ENCODE measurements at places on chromosomes 1 and 21.
A peak's percentile ranks its signal among the peaks of the same experiment; 100 is the strongest.

- peak; percentile 11 for DNase-seq
Observed at GRCh38 chr1:59699227-59699847, 115.4 kb upstream of the HOOK1 start.

DNA sequence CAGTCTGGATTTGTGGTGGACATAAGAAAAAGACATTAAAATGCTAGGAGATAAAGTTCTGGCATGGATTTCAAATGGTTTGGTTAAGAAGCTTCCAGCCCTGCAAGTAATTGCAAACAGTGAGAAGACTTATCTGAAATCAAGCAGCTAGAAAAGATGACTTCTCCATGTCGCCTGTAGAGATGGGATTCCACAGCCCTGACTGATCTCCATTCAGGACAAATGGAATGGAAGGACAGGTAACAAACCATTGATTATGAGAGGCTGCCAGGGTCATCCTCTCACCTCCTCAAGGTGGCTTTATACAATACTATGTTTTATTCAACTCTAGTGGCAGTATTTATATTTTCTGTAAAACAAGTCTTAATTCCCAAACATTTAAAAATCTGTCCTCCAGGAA is 237.9 kb downstream of the HLX start:
- no peak for DNase-seq

DNA sequence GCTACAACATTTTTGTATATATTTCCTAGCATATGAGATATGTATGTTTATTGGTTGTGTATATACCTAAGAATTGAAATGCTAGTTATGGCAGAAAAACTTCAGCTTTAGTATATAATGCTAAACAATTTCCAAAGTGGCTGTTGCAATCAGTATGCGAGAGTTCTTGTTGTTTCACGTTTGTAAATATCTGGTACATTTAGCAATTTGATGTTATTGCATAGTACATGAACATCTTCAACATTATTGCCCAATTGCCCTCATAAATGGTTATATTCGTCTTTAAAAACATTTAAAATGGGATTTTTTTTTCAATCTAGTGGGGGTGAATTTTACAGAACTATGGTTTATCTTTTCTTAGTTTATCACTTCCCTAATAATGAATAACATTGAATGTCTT is 86.2 kb upstream of the HP1BP3 start:
- DNase-seq: no peak

DNA sequence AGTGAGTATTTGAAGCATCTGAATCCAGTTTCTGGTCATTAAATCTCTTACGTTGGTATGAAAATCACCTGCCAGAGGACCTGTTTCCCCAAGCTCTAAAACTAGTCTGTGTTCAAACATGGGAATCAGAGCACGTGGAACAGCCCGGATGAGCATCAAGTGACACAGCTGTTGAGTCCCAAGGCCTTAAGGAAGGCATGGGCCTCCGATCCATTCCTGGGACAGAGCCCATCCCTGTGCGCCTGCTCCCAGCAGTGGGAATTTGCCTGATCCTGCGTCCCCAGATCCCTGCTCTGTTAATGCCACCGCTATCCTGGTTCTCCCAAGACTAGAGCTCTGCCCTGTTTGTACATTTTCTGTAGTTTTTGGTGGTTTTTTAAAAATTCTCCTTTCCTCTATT is 68.4 kb upstream of the FBXO28 start:
- DNase-seq: no peak

DNA sequence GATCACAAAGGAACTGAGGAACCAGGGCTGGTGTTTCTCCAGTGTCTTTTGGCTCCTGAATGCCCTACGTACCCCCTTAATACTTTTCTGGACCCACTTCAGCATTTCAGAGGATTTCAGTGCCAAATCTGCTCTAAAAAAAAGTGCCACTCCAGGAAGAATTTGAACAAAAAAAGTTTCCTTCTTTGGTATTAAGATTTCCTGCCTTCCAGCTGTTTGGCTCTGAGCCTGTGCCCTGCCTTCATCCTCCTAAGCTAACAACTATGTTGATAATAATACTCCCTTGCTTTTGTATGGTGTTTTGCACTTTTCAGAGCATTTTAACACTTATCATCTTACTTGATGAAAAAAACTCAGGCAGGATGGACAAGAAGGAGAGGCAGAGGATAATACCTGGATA is 11.0 kb upstream of the RIMS3 start:
- no peak for DNase-seq

DNA sequence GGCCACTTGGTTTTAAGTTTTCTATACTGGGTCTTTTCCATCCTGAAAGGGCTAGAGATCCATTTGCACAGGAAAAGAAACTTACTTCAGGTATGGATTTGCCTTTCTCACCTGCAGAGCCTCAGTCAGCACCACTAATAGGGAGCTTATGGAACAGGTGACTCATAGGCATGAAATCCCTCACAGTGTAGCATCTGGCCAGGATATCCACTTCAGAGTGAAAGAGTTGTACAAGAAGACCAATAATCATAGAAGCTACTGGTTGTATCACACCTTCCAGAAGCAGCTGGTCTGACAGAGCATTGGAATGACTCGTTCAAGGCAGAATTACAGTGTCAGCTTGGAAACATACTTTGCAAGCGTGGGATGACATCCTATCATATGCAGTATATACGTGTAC is 26.3 kb upstream of the SYT14 start:
- DNase-seq: no peak

DNA sequence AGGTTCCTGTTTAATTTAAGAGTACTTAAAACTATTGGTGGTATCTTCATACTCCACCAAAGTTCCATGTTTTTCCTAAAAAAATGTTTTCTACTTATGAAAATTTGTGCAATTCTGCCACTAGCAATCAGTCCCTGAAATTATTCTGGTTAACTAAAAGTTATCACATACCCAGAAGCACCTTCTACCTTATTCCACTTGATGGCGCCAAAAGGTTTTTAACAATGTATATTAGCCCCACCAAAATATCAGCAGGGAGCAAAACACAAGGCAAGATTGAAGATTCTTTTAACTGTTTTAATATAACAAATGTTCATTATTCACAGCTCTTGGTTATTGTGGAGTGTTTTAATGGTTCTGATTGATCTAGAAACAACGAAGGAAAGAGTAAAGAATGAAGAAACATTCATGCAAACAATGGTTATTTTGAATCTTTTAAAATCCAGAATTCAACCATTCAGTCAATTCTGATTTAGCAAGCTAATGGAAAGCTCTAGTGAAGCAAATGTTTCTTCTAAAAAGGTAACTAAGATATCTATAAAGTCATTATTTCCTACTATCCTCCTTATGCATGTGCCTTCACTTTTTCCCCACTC is 67.2 kb downstream of the TTLL7 start:
- DNase-seq: no peak

DNA sequence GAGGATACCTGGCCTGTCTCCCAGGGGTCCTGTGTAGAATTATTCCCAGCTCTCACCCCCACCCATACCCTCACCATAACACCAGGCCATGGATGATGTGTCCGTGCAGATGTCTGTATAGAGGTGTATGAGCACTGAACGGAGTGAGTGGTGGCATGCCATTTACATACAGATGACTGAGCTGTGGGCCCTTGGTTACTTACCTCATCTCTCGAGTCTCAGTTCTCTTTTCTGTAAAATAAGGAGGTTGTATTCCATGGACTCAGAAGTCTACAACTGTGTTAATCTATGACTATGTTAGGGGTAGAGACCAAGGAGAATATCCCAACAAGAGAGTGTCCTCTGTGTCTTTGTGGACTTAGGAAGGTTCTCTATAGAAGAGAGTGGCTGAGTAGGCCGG is 65.6 kb upstream of the CD1D start:
- no peak for DNase-seq

GRCh38 chr1:154837672-154838171 is 32.4 kb downstream of the KCNN3 start:
- no peak for DNase-seq

DNA sequence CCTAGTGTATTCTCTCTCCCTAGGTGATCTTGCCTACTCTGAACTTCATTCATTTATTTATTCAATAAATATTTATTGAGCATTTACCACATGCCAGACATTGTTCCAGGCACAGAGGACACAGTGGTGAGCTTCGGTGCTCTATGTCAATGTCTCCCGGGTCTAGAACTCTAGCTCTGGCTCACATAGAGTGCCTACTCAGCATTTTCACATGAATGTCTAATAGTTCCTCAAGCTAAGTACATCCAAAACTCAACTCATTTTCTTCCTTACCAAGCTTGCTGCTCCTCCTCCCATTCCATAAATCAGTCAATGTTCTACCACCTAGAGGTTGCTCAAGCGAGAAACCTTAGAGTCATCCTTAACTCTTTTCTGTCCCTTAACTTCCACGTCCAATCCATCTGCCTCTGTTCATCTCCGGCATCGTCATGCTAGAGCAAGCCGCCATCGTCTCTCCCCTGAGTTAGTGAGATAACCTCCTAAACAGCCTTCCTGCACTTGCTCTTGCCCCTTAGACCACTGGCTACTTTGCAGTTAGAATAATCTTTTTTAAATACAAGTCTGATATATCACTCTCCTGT is 67.5 kb downstream of the TMEM53 start:
- no peak for DNase-seq

- DNase-seq: no peak
Observed at GRCh38 chr1:59427155-59427554, 130.3 kb downstream of the FGGY start.

GRCh38 chr1:202113690-202114300 is 8.9 kb upstream of the GPR37L1 start:
- DNase-seq: no peak

- DNase-seq: peak; percentile 95
Observed at GRCh38 chr1:151710187-151710840, 6.3 kb downstream of the CELF3 start.

DNA sequence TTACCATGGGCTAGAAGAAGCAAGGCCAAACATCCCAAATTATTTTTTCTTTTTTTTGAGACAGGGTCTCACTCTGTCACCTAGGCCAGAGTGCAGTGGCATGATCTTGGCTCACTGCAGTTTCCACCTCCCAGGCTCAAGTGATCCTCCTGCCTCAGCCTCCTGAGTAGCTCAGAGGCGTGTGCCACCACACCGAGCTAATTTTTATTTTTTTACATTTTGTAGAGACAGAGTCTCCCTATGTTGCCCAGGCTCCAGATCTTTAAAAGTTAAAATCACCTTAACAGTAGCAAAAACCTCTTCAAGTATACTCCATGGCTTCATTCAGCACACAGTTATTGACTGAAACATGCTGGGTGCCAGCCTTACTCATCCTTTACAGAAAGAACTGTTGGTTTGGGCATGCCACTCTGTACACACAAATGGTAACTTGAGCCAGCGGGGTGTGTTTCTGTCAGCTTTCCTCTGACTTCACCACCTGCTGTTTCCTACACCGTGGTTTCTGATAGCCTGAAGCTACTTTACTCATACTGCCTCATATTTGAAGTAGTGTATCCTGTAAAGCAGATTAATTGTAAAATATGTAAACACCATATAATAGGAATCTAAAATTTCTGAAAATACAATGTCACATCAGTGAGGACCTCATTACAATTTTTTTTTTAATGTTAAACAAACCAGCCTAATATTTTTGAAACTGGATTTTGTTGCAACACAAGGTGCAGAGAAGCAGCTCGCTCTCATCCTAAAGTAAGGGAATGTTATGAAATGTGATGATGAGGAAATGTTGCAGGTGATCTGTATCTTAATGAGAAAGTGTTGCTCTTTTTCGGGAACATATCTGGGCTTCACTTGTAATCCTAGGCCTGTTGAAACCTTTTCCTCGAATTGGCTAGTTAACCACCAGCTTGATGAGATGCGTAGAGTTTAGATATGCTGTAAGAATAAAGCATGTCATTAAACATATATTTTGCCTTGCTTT is 113.9 kb downstream of the ATP5PO start:
- no peak for DNase-seq

- DNase-seq: no peak
Observed at GRCh38 chr1:33849211-33849610, 14.7 kb upstream of the HMGB4 start.

- no peak for DNase-seq
Observed at GRCh38 chr1:29390491-29391361, 154.4 kb downstream of the PTPRU start.

DNA sequence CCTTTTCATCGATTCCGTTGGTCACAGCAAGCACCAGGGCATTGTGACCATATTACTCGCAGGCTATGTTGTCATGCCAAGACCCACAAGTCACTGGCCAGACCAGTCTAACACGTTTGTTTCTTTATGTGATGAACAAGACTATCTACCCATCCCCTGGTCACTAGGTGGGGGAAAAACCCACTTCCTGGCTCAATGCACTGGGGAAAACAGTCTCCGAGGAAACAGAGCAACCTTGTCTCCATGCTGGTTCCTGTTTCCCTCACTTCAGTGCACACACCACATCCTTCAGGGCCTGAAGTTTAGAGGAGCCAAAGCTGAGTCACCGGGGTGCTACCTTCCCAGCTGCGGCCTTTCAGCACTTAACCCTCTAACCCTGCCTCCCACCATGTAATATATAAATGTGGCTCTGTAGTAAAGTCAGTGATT is 20.9 kb downstream of the ERICH3 start:
- DNase-seq: no peak

- no peak for DNase-seq
Observed at GRCh38 chr1:82392513-82392912, 591.8 kb downstream of the ADGRL2 start.

DNA sequence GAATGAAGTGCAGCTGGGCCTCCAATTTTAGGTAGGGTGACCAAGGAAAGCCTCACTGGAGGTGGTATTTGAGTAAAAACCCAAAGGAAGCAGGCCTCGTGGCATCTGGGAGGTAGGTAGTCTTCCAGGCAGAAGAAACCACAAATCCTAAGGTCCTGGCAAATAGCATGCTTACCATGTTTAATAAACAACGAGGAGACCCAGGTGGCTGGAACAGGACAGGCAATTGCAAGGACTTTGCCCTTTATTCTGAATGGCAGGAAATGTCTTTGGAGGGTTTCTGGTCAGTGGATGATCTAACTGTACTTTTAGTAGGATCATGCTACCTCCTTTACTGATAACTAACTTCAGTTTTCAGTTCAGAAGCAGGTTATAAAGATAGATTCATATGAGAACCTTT is 52.2 kb downstream of the EPB41 start:
- DNase-seq: no peak

DNA sequence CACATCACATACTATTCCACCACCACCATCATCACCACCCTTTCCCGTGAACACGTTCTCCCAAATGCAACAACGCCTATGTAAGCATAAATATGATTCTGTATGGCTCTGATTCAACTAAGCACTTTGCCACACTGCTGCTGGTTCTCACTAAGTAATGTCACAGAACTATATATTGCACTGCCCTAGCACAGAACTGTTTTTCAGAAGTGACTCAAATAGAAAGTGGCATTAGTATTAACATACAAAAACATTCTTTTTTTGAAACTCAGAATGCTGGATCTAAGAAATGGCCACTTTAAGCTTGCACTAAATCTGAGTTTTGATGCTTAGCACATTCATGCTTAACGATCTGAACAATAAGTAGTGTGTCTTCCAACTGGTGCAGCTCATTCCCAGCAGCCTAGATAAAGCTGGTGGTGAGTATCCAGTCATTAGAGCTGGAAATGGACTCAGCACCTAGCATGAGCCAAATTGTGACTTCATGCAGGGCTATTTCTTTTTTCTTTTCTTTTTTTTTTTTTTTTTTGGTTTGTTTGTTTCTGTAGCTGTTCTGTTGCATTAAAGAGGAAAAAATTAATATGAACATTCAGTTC is 46.2 kb upstream of the ZC3H11B start:
- no peak for DNase-seq
